CD4-positive, alpha-beta T cell treated with Interleukin-6 at 100 ng/mL for 8 hours (primary cell): ENCODE measurements at places on chromosomes 2 and 18.

GRCh38 chr2:239274391-239275043 lies 126.3 kb downstream of the HDAC4 start:
- DNase-seq, result no peak

- no peak for DNase-seq
Measured at GRCh38 chr2:163812926-163813520, 77.2 kb upstream of the FIGN start.

GRCh38 chr2:4981802-4982409 lies 710.3 kb upstream of the SOX11 start:
- no peak for DNase-seq

DNA sequence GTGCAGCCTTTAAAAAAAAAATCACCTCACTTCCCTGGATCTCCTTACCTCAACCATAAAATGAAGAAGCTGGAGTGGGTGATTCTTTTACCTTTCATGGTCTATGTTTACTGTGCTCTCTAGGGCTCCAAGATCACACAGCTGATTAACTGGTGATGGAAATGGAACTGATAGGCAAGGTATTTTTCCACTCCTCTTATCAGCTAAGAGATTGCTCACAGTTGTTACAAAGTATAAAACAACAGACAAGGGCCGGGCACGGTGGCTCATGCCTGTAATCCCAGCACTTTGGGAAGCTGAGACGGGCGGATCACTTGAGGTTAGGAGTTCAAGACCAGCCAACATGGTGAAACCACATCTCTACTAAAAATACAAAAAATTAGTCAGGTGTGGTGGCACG lies 14.5 kb downstream of the RPS27A start:
- no peak for DNase-seq

DNA sequence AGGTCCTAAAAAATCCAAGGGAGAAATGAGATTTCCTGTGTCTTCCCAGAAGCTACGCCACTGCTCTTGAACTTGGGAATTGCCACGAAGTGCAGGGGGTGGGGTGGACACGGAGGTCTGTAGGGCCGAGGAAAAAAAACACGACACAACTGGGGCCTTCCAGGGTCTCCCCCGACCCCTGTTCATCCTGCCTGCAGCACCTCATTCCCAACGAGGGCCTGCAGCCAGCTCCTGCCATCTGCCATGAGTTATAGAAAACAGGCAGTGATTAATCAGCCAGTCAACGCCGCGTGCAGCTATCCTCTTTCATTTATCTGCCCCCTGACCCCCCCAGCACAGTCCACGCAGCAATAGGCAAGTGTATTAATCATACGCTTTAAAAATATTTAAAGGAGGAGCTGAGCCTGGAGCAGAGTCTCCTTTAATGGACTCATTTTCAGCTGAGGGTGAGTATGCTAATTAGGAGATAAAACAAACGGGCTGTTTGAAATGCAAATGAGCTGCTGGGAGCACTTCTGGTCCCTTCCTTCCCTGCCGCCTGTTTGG lies 209.9 kb downstream of the TFCP2L1 start:
- no peak for DNase-seq

DNA sequence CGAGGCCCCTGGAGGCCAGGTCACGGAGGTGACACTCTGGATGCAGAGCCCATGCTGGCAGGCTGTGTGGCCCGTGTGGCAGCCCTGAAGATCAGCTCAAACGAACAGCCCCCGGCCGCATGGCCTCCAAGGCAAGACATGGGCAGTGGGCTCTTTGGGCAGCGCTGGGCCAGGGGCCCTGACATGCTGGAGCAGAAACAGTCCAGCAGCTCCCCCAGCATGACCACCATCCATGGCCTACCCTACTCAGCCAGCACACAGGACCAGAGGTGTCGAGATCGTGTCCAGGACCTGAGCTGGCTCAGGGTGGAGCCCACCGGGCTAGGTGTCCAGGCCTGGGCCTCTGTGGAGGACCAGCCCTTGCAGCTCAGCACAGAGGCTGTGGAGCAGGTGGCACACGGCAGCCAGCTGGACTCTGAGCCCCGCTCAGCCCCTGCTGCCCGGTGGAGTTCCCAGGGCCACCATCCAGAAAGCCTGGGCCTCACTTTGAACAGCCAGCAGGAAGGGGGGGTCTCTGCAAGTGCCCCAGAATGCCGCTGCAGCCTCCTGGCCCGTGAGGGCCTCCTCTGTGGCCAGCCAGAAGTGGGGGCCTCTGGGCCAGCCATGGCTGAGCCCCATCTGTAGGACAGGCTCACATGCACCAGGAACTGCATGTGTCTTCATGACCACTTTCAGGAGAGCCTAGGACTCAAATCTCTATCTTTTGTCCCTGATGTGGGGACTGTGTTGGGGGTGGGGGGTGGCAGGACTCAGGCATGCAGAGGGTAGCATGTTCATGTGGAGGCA lies 8.9 kb downstream of the AMER3 start:
- DNase-seq, result no peak

DNA sequence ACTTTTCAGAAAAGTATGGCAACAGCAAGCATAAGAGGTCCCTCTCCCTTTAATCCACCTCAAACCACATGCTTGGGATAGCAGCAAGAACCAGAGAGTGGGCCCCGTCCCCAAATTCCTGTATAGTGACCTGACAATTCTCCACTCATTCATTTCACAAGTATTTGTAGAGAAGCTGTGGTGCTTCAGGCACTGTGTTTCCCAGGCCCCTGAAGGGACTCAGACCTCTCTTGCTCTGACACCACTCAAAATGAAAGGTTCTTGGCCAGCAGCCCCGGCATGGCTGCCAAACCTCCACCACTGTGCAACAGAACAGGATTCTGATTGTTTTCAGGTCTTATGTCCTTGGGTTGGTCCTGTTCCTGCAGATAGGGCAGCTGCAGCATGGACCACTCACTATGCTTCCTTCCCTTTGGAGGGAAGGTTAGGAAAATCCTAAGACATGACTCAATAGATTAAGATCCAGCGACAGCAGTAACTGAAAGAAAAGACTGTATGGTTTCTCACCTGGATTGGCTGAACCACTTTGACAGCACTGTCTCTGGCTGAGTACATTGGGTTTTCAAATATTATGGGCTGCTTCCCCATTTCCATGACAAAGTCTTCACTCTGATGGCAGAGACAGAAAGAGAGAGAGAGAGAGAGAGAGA lies 67.6 kb downstream of the DHRS9 start:
- no peak for DNase-seq

DNA sequence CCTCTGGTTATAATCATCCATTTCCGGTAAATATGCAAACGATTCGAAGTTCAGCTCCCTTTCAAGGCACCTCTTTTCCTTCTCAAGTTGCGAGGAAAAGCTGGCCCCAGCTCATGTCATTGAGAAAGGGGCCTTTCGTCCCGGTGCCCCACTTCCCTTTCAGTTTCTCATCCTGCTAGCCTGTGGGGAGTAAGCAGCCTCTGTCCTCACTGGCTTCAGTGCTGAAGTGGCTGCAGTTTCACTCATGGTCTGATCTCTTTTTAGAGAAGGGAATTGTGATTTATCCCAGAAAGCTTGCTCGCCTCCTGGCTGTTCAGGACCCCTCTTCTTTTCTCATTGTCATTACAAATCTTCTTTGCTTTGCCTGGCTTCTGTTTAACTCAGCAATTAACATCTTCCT lies 207.5 kb downstream of the NR4A2 start:
- no peak for DNase-seq
